Endothelial cell of umbilical vein (primary cell): ENCODE measurements at places on chromosomes 6 and 20. TPM values are rescaled to one million over a fixed set of nuclear protein-coding genes. Genes with fewer than 3 reads are reported as not detected.

GRCh38 chr6:16468991-16469615 is 230.7 kb downstream of the GMPR start:
- DNase-seq: no peak

The ZSCAN16 gene
- 3.7 and 4.9 TPM in 2 replicates for polyA plus RNA-seq

The BLCAP gene
- 178 and 196 TPM in 2 replicates for polyA plus RNA-seq

- no peak for DNase-seq
Observed at GRCh38 chr6:28693033-28693750, 167.5 kb downstream of the GPX5 start.

GRCh38 chr6:100462706-100463629 is 1.8 kb downstream of the SIM1 start:
- peak; percentile 40 for DNase-seq

GRCh38 chr6:11126876-11127275 is 15.4 kb upstream of the ERVFRD-1 start:
- DNase-seq: no peak

DNA sequence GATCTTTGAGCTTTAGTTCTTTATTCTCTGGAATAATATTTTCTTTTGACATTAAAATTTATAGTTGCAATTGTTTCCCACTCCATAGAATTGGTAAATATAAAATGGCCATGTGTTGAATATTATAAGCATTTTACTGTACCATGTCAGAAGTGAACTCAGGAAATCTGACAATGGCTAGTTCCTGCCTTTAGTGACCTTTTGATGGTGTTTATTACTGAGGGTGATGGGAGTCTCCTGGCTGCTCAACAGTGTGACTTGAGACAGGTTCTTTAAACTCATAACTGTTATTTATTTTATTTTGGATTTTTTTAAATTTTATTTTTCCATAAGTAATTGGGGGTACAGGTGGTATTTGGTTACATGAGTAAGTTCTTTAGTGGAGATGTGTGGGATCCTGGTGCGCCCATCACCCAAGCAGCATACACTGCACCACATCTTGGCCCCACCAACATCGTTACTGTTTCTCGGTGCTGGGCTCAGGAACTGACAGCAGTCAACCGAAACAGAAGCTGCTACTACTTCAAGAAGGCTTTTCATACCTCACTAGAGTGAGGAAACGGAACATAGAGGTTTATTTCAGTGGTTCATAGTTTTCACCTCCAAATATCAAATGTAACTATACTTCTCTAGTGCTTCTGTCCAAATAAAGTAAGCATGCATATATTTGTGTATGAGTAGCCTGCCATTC is 90.4 kb downstream of the PLEKHG1 start:
- peak; percentile 83 for DNase-seq

The FKBP5 gene
- 11.4 and 16.7 TPM in 2 replicates for polyA plus RNA-seq

The TFAP2B gene
- not detected in 2 replicates for polyA plus RNA-seq

DNA sequence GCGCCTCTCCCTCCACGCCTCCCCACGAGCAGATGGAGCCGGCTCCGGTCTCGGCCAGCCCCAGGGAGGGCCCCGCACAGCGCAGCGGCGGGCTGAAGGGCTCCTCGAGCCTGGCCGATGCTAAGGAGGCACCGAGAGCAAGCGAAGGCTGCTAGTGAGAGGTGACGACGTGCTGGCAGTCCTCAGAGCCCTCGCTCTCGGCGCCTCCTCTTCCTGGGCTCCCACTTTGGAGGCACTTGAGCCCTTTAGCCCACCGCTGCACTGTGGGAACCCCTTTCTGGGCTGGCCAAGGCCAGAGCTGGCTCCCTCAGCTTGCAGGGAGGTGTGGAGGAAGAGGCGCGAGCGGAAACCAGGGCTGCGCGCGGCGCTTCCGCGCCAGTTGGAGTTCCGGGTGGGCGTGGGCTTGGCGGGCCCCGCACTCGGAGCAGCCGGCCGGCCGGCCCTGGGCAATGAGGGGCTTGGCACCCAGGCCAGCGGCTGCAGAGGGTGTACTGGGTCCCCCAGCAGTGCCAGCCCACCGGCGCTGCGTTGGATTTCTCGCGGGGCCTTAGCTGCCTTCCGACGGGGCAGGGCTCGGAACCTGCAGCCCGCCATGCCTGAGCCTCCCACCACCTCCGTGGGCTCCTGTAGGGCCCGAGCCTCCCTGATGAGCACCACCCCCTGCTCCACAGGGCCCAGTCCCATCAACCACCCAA is 2.5 kb upstream of the TMEM14C start:
- peak; percentile 54 for DNase-seq

The CST5 gene
- not detected in 2 replicates for polyA plus RNA-seq

The OVOL2 gene
- polyA plus RNA-seq: not detected in 2 replicates

The SLC2A10 gene
- polyA plus RNA-seq: 13.6 and 14.9 TPM in 2 replicates

The CPNE5 gene
- polyA plus RNA-seq: 49.4 and 55.8 TPM in 2 replicates

The EYA2 gene
- not detected in 2 replicates for polyA plus RNA-seq

GRCh38 chr20:36548006-36548315 is 6.6 kb downstream of the MYL9 start:
- DNase-seq: no peak

The LHFPL5 gene
- not detected in 2 replicates for polyA plus RNA-seq

- peak; percentile 34 for DNase-seq
Observed at GRCh38 chr20:36493051-36493800, 48.1 kb upstream of the MYL9 start.

DNA sequence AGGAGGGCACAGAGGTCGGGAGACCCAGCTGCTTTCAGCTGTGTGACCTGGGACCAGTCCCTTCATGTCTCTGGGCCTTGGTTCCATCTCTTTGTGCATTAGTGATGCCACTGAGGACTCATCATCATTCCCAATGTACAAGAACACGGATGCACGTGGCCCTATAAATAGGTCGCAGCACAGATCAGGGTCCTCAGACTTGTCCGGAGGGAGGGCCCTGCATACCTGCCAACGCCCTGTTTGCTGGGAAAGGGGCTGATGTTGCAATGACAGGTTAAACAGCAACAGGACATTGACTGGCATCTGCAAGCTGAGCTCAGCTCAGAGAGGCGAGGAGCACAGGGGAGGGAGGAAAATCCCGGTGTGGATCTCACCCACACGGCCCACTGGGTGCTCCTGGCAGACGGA is 21.8 kb downstream of the TGM2 start:
- no peak for DNase-seq

The BLOC1S5 gene
- 3.1 and 3.9 TPM in 2 replicates for polyA plus RNA-seq

GRCh38 chr6:30730601-30731435 is 10.7 kb downstream of the TUBB start:
- DNase-seq: peak; percentile 83

The RNF182 gene
- polyA plus RNA-seq: 0.43 and 0.64 TPM in 2 replicates

The FRK gene
- polyA plus RNA-seq: under 0.01 and 0.01 TPM in 2 replicates

GRCh38 chr20:47648943-47649342 is 136.3 kb downstream of the SULF2 start:
- DNase-seq: no peak

The POLR3F gene
- polyA plus RNA-seq: 2.7 and 4.5 TPM in 2 replicates

DNA sequence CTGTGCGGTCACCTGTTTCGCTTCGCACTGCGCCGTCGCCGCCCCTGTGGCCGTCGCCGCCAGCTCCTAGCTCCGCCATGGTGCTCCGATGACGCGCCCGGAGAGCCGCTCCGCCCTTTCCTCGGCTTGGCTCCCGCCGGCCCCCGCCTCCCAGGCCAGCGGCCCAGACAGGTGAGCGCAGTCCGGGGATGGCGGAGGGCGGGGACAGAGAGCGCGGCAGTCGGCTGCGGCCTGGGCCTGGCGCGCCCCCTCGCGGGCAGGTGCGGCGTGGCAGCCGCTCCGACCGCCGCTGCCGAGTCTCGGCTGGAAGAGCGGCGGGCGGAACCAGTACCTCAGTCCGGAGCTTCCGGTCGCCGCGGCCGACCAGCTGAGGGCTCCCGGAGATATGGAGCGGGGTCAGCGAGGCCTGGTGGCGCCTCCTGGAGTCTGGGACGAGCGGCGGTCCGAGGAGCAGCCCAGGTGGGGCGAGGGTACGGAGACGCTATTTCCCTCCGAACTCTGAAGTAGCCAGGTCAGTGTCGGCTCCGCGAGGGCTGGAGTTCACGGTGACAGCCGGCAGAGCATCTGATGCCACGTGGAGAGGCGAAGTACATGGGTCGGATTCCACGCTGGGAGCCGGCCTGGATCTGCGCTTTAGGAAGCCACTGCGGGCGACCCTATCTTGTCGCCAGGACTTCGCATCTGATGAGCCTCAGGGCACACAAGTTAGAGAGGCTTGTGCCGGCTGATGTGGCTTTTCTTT is at the start of gene MAP7:
TSS of gene MAP7 (minus strand) at position 93 of the 742 bp plus-strand sequence. CDS start at position 79, 14 bp downstream.
- peak; percentile 30 for DNase-seq

DNA sequence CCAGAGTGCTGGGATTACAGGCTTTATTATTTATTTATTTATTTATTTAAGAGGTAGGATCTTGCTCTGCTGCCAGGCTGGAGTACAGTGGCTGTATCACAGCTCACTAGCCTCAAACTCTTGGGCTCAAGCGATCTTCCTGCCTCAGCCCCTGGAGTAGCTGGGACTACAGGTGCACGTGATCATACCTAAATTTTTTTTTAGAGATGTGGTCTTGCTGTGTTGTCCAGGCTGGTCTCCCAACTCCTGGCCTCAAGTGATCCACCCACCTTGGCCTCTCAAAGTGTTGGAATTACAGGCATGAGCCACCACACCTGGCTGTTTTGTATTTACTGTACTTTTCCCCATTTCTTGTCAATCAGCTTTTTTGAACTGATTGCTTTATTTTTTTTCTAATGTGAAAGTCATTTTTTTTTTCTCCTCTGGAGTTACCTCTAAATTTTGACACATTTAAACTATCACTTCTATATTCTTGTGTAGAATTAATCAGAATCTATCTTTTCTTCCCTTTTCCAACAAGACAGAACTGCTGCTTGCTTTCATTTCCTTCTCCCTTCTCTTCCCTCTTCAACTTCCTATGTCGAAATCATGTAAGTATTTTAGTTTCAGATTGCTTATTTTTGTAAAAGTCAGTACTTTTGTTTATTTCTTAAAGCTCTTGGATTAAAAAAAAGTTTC is 12.0 kb downstream of the PANK2 start:
- no peak for DNase-seq

- DNase-seq: no peak
Observed at GRCh38 chr6:126905917-126906316, 212.6 kb upstream of the RSPO3 start.

GRCh38 chr6:37960139-37960935 is 140.8 kb downstream of the ZFAND3 start:
- no peak for DNase-seq

The KCNQ2 gene
- polyA plus RNA-seq: not detected in 2 replicates

The OGFRL1 gene
- 2.8 and 3.4 TPM in 2 replicates for polyA plus RNA-seq

The MAS1 gene
- polyA plus RNA-seq: not detected in 2 replicates

DNA sequence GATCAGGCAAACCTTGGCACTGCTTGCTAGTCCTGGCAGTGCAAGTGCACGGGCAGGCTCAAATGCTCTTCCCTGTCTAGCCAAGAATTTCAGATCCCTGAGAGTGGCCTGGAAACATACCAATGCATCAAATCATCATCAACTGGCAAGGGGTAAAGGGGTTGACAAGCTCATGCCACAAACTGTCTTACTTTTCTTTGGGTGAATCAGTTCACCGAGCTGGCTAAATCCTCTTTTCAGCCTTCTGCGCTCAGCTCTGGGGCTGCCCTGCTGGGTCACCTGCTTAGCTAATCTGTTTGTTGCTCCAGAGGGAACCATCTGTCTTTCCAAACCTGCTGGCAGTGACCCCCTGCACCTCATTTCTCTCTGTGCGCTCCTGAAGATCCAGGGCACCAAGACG is 59.5 kb downstream of the LYRM4 start:
- DNase-seq: no peak

GRCh38 chr6:99195986-99196655 is 153.4 kb downstream of the FAXC start:
- DNase-seq: no peak

The MDFI gene
- polyA plus RNA-seq: 74.1 and 81.6 TPM in 2 replicates

- DNase-seq: no peak
Observed at GRCh38 chr6:57305761-57306160, 11.7 kb upstream of the PRIM2 start.

- no peak for DNase-seq
Observed at GRCh38 chr6:33577106-33577535, 3.0 kb downstream of the BAK1 start.

GRCh38 chr6:68445926-68446325 is 189.2 kb upstream of the ADGRB3 start:
- no peak for DNase-seq

DNA sequence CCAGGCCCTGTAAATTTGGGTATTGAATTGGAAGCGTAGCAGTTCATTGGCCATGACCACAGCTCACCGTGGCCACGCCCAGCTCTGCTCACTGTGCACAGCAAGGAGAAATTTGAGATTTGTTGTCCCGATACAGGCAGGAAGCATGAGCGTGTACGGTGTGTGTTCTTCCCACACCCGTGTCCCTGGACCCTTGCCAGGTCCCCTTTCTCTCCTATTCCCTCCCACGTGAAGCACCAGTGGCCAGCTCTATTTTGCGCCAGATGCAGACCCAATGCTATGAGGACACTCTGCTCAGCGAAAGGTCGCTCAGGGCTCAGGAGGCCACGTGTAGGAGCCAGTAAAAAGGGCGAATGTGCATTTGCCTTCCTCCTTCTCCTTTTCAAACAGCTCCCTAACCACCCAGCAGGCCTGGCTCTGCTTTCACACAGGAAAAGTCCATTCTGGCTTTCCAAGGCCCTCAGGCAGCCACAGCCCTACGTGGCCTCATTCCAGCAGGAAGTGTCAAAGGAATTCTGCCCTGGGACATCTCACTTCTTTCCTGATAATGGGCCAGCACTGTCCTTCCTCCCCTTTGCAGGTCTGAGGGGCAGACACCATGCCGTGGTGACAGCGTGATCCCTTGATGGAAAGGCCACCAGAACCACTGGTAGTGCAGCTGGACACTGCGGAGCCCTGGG is 499.2 kb upstream of the CDH4 start:
- DNase-seq: no peak

- no peak for DNase-seq
Observed at GRCh38 chr20:33925867-33926266, 67.8 kb upstream of the RALY start.

DNA sequence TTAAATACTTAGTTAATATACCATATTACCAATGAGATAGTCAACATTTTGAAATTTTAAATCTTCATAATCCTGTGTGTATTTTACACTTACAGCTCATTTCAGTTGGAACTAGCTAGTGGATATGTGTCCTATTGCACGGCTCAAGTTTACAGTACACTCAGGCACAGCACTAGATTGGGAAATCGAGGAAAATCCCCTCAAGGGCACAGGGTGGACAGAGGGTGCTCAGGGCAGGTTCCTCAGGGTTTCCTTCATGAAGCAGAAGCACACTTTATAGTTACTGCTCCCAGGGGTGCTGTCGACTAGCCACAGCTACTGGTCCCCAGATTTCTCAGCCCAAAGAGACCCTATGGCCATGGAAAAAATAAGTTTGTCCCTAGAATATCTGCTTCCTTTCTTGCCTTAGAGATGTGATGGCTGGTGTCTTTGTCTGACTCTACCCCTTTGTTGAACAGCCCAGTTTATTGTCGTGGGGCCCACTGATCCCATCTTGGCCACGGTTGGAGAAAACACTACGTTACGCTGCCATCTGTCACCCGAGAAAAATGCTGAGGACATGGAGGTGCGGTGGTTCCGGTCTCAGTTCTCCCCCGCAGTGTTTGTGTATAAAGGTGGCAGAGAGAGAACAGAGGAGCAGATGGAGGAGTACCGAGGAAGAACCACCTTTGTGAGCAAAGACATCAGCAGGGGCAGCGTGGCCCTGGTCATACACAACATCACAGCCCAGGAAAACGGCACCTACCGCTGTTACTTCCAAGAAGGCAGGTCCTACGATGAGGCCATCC is 1.5 kb downstream of the BTN2A1 start:
- no peak for DNase-seq
